ENCODE measurements at places on chromosomes 12 and 14.
A peak's percentile ranks its signal among the peaks of the same experiment; 100 is the strongest.

DNA sequence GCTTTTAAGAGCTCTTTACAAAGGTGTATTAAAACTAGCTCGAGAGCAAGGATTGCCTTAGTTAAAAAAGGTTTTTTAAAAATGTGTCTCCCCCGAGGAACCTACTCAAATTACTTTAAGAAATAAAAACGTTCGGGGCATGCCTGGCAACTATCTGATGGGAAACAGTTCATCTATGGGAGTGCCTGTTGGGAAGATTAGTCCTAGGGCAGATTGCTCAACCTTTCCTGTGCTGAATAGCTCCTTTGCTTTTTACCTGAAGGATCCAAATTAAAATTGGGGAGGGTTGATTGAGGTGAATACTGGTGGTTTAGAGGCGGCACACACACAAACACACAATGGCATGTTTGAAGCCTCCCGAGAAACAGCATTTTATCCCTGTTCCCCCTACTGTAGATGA is 541.4 kb upstream of the ATP2B1 start:
- no peak for DNase-seq

DNA sequence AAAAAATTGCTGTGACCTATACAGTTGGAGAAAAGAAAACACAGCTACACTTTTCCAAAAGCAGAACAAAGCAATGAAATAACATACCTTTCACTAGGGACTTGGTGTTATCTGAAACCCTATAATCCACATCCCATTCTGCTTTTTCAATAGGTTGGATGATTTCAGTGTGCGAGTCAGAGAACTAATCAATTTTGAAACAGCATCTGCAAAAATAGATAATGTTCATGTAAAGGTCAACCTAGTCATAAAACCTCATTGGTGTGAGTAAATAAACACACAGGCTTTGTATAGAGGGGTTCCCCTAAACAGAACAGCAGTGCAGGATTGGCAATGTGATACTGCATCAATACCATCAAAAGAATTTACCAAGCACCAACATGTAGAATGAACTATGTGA is 173.0 kb upstream of the G2E3 start:
- no peak for DNase-seq

DNA sequence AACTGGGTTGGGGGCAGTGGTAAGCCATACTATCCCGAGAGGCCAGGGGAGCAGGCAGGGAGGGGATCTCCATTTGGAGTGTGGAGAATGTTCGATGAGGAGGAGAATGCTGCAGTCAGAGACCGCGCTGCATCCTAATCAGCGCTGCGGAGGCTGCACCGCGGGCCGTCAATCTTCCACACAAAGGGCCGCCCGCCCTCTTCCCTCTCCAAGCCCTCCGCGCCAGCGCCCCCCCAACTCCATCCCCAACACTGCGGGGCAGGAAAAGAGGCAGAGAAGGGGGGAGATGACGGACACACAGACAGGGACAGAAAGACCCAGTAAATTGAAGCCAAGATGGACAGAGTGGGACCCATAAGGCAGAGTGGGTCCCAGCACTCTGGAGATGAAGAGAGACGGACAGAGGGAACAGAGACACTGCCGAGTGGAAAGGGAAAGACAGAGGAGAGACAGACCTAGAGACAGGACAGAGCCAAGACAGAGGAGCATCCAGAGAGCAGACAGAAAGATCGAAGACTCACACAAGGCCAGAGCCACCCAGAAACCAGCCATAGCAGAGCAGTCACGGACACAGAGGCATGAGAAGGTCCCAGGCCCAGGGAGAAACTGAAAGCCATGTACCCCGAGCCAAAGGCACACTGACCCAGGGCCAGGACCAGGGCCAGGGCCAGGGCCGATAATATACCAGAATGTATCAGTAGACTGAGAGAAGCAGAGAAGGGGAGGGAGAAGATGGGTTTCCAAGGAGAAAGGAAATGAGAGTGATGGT is 3.5 kb downstream of the CISTR start:
- DNase-seq = no peak

DNA sequence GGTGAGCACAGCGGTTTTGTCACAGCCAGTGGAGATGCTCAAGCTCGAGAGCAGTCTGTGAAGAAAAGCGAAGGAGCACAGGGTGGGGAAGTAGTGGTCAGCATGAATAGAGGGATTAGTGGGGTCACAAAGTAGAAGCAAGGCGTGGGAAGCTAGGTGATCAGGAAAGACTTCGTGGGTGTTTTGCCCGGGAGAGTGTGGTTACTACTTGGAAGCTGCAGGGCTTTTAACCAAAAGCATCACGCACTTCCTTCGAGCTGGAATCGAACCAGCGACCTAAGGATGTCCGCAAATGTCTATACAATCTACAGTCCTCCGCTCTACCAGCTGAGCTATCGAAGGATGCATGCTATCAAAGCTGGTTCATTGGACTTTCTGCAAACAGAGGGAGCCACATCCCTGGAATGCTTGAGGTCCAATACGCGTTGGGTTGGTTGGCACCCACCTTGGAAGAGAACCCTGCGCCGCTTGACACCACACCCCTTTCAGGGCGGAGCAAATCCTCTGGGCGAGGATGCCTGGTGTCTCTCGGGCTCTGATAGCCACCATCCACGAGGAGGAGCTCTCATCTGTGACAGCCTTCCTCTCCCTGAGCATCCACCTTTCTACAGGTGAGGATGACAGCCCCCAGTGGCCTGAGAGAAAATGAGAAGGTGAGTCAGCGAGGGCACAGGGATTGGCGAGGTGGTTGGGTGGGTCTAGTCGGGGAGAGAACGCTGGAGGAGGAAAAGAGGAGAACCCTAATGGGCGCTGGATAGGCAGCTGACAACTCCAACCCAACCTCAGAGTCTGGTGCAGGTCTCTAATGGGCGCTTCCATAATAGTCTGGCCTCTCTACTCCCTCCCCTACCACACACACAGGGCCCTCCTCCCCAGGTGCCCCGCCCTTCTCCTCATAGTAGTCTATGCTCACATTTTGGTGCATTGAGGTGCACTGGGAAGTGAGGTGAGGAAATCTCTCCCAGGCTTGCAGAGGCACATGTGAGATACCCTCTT is 16.0 kb upstream of the OR6S1 start:
- DNase-seq = no peak

DNA sequence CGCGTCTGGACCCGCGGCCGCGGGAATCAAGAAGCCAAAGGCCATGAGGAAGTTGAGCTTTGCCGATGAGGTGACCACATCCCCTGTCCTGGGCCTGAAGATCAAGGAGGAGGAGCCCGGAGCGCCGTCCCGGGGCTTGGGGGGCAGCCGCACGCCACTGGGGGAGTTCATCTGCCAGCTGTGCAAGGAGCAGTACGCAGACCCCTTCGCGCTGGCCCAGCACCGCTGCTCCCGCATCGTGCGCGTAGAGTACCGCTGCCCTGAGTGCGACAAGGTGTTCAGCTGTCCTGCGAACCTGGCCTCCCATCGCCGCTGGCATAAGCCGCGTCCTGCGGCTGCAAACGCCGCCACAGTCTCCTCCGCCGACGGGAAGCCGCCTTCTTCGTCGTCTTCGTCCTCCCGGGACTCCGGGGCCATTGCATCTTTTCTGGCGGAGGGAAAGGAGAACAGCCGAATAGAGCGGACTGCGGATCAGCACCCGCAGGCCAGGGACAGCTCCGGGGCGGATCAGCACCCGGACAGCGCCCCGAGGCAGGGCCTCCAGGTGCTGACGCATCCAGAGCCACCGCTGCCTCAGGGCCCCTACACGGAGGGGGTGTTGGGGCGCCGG is 1.0 kb downstream of the INSM2 start:
- DNase-seq = peak; percentile 85

DNA sequence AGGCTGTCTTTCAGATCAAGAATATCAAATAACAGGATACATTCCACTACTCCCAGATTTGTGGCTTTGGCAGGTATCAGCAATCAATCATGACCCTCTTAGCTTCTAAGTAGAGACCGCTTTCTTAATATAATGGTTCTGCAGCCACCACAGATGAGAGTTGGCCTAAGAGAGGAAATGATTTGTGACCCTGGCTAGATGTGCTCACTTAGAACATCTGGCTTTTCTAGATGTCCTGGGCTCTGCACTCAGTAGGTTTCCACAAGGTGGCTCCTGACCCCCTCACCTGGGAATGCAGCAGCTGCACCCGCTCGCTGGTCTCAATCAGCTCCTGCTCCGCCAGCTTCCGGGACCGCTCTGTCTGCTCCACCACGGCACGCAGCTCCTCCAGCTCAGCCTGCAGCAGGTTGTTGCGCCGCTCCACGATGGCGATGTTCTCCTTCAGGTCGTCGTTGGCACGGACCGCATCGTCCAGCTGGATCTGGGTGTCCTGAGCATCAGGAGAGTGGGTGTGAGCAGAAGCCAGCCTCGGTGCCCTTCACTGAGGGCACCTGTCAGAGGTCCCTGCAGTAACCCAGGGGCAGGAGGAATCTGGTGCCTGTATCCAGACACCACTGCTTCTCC is 8.9 kb downstream of the CMTM5 start:
- no peak for DNase-seq

GRCh38 chr12:58359084-58359483 is 417.7 kb downstream of the ATP23 start:
- peak; percentile 85 for DNase-seq

GRCh38 chr14:56202256-56202655 is 84.0 kb downstream of the PELI2 start:
- no peak for DNase-seq

GRCh38 chr14:77707355-77707723 is 484 bp downstream of the ALKBH1 start:
- peak; percentile 26 for DNase-seq

DNA sequence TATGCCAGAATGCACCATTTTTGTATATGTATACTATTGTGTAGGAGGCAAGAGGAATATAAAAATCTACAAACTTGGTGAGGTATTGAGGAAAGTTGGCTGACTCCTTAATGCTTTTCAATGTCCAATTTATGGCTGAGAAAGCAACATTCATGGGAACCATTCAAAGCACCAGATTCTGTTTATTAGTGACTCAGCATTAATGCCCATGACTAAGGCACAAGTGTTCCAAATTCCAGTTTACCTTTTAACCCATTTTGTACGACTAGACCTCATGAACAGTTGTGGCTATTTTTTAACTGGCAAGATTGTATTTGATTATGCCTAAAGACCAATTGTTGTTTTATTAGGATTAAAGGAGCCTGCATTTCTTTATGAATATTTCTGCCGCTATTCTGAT is 375.4 kb upstream of the ATP2B1 start:
- no peak for DNase-seq

DNA sequence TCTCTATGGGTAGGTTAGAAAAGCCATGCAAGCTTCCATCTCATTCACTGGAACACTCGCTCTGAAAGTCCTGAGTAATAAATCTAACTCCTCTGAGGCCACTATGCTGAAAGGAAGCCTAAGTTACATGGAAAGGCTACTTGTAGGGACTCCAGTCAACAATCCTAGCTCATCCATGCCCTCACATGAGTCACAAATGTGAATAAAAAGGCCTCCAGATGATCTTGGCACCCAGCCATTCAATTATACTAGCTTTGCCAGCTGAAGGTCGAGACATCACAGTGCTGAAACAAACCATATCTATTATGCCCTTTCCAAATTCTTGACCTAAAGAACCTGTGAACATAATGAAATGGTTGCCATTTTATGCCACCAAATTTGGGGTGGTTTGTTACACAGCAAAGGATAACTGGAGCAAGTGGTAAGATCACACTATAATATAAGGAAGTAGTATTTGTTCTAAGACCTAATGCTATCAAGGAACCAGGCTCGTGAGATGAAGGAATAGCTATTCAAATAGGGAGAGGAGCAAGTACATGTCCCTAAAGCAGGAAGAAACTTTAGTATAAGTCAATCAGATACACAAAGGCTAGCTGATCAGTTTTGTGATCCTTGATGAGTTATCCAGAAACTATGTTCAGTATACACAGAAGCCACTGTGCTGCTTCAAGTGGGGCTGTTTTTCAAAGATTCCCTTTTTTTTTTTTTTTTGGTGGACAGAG is 142.1 kb downstream of the MED13L start:
- no peak for DNase-seq

DNA sequence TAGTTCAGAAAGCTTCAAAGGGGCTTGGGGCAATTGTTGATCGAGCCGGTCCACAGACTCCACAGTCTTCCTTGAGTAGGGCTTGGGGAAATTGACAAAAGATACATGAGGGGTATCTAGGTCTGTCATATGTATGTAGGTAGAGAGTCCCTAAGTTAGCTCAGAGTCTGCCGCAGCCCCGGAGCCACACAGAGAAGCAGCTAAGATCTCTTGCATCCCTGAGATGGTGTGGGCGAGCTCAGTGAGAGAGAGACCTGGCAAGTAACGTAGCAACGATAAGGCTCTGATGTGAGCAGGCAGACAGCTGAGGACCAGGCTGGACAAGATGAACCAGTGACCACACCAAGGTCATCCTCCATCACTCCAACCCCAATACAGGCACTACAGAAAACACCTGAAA is 297.6 kb downstream of the TMEM132D start:
- DNase-seq = no peak

- no peak for DNase-seq
Observed at GRCh38 chr14:104871145-104871655, 6.1 kb downstream of the CEP170B start.

- DNase-seq = no peak
Observed at GRCh38 chr14:94571950-94572349, 9.3 kb upstream of the SERPINA5 start.

DNA sequence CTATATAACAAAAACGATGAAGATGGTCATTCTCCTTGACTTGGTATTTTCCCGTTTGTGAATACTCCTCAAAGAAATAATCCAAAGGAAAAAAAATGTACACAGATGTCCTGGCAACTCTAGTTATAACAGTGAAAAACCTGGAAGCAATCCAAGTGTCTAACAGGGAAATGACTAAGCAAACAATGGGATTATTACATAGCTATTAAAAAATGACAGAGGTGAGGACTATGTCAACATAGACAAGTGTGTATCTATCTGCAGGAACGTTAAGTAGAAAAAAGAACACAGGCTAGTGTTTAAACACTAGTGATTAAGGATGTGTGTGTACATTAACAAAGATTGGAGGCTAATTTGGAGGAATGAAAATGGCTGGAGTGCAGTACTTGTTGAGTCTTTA is 5.9 kb upstream of the APOLD1 start:
- DNase-seq = no peak

DNA sequence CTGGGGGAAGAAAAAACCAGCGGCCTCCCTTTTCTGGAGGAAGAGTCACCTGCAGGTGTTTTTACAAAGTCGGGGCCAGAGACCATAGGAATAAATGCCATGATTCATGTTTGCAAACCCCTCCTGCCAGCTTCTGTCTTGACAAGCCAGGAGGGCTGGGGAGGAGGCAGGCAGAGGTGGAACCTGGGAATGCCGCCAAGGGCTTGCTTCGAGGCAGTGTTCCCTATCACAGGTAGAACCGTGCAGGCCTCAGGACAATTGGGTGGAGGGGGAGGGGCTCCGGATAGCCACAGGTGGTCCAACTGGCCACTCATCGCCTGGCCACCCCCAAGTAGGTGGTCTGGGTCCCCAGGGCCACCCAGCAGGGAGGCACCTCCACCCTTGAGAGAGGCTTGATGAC is 14.2 kb upstream of the DLK1 start:
- DNase-seq = no peak
